ENCODE measurements at places on chromosomes 5 and 9. TPM values are rescaled to one million over a fixed set of nuclear protein-coding genes. Genes with fewer than 3 reads are reported as not detected.

Gene EIF4E1B
- total RNA-seq = not detected

Gene LMX1B
- 0.67 TPM for total RNA-seq

Gene GABRA1
- total RNA-seq = not detected

Gene MELK
- total RNA-seq = 75.9 TPM

Gene DAP
- 55.5 TPM for total RNA-seq

Gene PDE6A
- total RNA-seq = 0.25 TPM

Gene TXNDC8
- total RNA-seq = not detected

Gene IRX2
- total RNA-seq = 1.8 TPM

Gene TOR2A
- total RNA-seq = 7.4 TPM

Measured in A549 treated with ZK216348 at 1 μM for 4 hours (cell line).